Esophagus squamous epithelium (tissue), 5 donors: ENCODE measurements at places on chromosomes 4 and X.

- no peak for DNase-seq
- no peak overlapping the region for H3K27ac ChIP-seq
- no peaks in the 10 kb centered on the region for H3K4me1 ChIP-seq
- H3K27me3 ChIP-seq = no peaks in the 10 kb centered on the region
Observed at GRCh38 chr4:127732623-127733328, 2.6 kb downstream of the SLC25A31 start.

DNA sequence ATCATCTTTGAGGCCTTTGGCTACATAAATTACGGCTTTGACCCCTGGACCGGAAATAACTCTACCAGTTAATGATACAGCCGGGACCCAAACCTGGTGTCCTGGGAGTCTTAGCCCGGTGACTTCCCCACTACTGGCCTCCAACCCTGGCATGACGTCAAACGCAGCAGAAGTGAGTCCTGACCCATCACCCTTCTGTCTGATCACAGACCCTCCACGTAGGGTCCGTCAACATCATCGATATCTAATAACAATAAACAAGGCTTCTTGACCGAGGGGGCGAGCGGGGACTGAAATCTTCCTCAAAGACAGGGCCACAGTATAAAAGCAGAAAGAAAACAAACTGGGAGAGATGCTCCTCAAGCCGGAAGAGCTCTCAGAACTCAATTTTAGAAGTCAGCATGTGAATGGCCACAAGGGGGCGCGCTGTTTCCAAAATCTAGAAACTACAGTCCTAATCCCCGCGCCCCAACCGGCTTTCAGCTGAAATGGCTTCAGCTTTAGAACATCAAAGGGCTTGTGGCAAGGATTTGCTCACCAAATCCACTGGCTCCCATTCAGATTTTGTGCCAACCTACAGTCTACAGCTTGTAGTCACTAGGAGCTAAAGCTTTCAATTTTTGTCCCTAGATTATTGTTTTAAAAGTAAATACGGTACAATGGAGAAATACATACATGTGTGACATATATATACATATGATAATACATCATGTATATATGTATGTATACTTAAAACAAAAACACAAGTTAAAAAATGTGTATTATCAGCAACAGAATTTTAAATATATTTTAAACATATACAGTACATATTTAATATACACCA lies 46.4 kb upstream of the ENPP6 start:
- H3K27ac ChIP-seq = no peak overlapping the region
- DNase-seq = peak; percentile 56
- no peaks in the 10 kb centered on the region for H3K27me3 ChIP-seq
- H3K36me3 ChIP-seq = no peaks in the 10 kb centered on the region

DNA sequence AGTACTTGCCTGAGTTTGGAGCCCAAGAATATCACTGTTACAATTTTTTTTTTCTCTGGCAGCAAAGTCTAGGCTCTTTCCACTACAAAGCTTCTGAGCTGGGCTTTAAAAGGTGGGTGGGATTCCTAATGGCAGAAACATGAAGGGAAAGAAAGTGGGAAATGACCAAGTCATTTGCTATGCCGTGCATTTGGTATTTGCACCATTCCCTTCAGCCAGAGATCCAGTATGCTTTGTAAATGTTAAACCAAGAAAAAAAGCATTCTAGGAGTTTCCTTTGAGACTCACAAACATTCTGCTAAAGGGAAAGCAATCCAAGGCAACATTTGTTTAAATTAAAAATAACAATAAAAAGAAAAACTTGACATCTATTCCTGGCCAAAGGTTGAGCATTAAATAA lies 451.2 kb downstream of the RAB28 start:
- no peak for DNase-seq
- no peaks in the 10 kb centered on the region for H3K36me3 ChIP-seq
- no peaks in the 10 kb centered on the region for H3K27me3 ChIP-seq
- no peaks in the 10 kb centered on the region for H3K4me1 ChIP-seq
- no peak overlapping the region for H3K4me3 ChIP-seq
- H3K27ac ChIP-seq = no peak overlapping the region

DNA sequence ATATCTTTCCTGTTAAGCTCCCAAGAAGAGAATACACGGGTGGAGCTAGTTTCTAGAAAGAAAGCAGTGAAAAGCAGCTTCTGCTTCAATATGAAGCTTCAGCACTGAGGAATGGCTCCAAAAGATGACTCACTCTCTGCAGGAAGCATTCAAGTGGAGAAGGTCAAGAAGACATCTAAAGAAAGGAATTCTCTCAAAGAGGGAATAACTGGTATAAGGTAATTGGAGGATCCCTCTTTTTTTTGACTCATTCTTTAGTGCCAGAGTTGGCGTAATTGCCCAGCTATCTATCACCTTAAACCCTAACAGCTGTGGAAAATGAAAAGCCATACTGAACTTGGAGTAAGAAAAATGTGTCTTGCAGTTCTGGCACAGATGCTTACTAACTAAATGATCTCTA lies 3.5 kb downstream of the EDA2R start:
- H3K27me3 ChIP-seq = no peaks in the 10 kb centered on the region
- H3K36me3 ChIP-seq = no peaks in the 10 kb centered on the region
- no peaks in the 10 kb centered on the region for H3K4me1 ChIP-seq
- H3K4me3 ChIP-seq = no peak overlapping the region
- H3K27ac ChIP-seq = no peak overlapping the region

DNA sequence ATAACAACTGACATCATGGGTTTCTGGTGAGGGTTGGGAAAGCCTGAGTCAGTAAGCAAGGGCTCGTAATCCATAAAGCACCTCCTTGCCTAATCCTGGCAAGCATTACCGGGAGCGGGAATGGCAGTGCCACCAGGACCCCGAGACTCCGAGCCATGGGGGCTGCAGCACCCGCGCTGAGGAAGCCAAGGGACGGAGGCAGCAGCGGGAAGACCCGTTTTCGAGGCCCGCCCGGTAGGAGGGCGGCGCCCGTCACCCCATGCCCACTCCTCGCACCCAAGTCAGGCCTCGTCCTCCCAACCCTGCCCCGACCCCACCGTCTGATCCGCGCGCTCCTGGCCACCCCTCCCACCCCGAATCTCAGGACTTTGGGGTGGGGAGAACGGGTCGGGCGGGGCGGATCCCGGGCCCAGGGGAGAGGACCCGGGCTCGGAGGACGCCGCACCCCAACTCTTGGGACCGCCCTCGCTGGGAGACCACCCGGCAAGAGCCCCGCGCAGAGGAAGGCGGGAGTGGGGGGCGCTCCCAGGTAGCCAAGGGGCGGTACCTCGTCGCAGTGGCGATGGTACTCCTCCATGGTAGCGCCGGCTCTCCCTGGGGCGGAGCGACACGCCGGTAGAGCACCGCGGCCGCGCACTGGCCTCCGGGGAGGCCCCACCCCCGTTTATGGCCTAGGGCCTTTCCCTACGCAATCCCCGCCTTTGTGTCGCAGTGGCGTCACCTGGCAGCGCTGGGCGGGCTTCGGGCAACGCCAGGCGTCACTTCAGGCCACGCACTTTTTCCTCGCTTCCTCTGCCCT lies at the start of gene DYNLT3:
DYNLT3 (minus strand) TSS at position 638 of the 799 bp plus-strand sequence; CDS start at position 577, 61 bp downstream.
- H3K36me3 ChIP-seq = no peaks in the 10 kb centered on the region
- peak; percentile 3 for DNase-seq
- peak within 1 kb of the TSS; percentile 95 for H3K27ac ChIP-seq
- H3K4me3 ChIP-seq = peak within 1 kb of the TSS; percentile 81
- H3K27me3 ChIP-seq = no peaks in the 10 kb centered on the region

- H3K4me3 ChIP-seq = no peak overlapping the region
- no peaks in the 10 kb centered on the region for H3K36me3 ChIP-seq
- no peaks in the 10 kb centered on the region for H3K27me3 ChIP-seq
Observed at GRCh38 chrX:9865804-9866472, 79.7 kb downstream of the SHROOM2 start.
